ENCODE measurements at places on chromosomes 5 and 9.

DNA sequence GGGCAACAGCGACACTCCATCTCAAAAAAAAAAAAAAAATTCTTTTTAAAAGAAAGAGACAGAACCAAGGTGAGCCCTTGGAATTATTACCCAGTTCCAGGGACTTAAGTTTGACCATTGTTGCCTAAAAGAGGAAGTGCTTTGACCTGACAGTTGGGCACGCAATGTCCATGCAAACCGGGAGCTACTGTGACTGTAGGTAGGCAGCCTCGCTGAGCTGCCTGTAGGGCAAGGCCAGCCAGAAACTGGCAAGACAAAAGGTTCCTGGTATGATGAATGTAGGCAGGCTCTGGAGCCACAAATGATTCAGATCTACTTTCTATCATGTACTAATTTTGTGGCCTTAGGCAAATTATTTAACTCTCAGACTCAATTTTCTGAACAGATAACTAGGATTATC is 334.8 kb upstream of the ZNF462 start:
- no peak for DNase-seq

DNA sequence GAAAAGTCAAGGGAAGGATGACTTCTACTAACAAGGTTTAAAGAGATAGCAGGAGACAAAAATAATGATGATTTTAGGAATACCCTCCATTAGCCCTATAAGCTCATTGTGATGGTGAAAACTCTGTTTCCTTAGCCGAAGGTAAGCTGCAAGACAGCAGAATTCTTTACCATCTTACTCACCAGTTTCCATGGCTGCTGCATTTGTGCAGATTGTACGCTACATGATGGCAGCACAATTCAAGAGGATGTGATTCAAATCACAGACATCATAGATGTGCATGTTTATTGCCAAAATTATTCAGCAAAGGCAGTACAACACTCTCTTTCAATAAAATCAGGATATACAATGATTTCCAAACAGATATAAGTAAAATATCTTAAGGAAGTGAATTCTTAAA is 175.6 kb downstream of the SPATA31D1 start:
- DNase-seq, result no peak

DNA sequence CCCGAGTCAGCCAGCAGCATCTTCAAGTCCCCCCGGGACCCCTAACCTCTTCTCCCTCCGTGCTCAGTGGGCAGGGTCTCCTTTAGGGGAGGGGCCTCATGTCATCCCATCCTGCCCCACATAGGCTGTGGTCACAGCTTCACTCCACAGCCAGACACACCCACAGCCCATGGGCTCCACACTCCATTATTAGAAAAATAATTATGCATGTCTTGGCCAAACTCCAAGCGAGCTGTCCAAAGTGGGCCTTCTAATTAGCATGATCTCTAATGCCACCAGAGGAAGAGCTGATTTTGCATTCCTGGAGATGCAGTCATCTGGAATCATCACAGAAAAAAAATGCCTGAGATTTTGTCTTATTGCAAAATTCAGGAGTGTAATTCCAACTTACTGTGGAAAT is 418.2 kb downstream of the IRX2 start:
- no peak for DNase-seq

- no peak for DNase-seq
Observed at GRCh38 chr9:456365-456764, 241.7 kb downstream of the DOCK8 start.

- DNase-seq, result no peak
Observed at GRCh38 chr5:89847743-89848142, 561.8 kb downstream of the CETN3 start.

- no peak for DNase-seq
Observed at GRCh38 chr5:141805874-141806595, 72.2 kb downstream of the PCDH1 start.

DNA sequence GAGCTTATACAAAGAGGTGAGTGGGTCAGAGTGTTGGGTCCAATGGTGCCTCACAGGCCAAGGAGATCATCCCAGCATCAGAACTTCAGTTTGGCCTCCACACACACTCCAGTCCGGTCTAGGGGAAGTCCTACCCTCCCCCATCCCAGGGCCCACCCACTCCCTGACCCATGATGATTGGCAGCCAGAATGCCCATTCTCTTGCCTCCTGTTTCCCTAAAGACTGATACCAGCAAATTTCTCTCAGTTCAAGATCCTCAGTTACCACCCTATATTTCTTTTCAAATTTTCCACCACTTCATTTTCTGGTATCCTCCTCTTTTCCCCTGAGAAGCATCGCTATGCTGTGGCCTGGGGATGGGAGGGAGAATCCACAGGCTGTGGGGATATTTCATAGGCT is 21.9 kb downstream of the DRD1 start:
- no peak for DNase-seq

GRCh38 chr5:56108246-56108645 is 113.5 kb upstream of the IL6ST start:
- DNase-seq, result no peak

- DNase-seq, result no peak
Observed at GRCh38 chr5:151095341-151096000, 14.6 kb upstream of the TNIP1 start.

DNA sequence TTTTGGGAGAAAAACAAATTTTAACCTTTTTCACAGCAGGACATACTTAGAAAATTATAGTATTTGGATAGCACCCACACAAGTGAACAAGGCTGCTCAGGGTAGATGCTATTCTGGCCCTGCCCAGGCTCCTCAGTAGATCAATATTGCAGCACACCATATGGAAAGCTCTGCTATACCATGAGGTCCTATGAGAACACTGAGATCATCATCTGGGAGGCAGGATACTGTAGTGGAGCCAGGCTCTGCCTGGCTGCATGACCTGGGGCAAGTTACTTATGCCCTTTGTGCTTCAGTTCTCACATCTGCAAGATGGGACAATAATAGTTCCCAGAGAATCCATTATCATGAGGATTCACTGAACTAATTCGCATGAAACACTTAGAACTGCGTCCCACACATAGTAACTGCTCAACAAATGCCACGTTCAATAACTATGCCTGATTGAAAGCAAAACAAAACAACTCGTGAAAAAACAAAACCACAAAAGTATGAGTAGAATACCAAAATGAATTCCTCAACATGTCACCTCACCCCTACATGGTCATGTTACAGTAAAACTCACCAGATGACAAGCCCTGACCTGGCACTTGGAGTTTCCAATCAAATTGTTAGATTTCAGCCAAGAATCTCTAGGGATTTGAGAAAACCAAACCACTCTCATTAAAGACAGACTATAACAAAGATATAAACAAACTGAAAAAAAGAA is 31.9 kb downstream of the ARSB start:
- no peak for DNase-seq

- no peak for DNase-seq
Observed at GRCh38 chr5:109045710-109046109, 298.0 kb downstream of the FER start.
